Activated CD4-positive, alpha-beta T cell treated with anti-CD3 and anti-CD28 coated beads, Interleukin-2, amount 50 U/mL, for 4 hours (primary cell): ENCODE measurements at places on chromosomes 3 and 15.

- no peak for DNase-seq
These were observed 682.6 kb downstream of the ROBO1 start for GRCh38 chr3:79085171-79085570.

- no peak for DNase-seq
These were observed 25.9 kb upstream of the SLC6A6 start for GRCh38 chr3:14376348-14377043.

- no peak for DNase-seq
These were observed 2.4 kb upstream of the RPL29 start for GRCh38 chr3:51997935-51998596.

DNA sequence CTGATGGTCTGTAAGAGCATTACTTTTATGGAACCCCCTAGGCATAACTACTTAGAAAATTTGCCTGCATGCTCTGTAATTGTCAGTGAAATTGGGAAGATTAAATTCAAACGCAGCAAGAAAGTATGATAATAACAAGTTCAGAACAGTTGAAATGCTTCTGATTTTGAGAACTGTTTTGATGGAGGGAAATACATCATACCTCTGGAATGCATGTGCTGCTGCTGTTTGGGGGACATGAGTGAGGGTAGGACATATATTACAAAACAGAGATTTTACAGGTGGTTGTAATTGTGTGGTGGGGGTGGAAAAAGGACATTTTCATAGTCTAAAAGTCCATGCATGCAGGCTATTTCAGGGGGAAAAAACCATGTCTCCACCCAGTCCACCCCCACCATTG lies 135.0 kb upstream of the DPH6 start:
- DNase-seq: no peak

DNA sequence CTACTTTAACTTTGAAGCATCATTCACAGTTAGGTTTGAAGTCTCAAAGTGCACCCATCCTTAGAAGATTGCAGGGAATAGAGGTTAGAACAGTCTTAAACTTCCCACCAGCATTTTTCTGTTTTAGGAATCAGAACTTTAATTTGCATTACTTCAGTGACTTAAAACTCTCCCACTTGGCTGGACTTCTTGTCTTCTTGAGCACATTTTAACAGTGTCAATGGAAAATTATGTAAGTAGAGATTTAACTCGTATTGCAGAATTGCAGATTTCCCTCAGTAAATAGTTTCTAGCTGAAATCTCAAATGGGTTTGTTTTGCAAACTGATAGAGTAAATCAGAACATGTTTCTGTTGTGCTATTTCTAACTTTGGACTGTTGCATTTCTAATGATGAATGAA lies 369.6 kb downstream of the OTOL1 start:
- DNase-seq: no peak

- no peak for DNase-seq
These were observed 21.8 kb downstream of the MAP2K5 start for GRCh38 chr15:67564021-67564967.

GRCh38 chr3:174938102-174938501 lies 79.0 kb downstream of the NAALADL2 start:
- no peak for DNase-seq

- DNase-seq: no peak
These were observed 67.1 kb upstream of the USP50 start for GRCh38 chr15:50613600-50613999.

GRCh38 chr3:64916937-64917336 lies 229.1 kb upstream of the ADAMTS9 start:
- DNase-seq: no peak

- DNase-seq: no peak
These were observed 9.0 kb downstream of the ARPP21 start for GRCh38 chr3:35648347-35648746.

DNA sequence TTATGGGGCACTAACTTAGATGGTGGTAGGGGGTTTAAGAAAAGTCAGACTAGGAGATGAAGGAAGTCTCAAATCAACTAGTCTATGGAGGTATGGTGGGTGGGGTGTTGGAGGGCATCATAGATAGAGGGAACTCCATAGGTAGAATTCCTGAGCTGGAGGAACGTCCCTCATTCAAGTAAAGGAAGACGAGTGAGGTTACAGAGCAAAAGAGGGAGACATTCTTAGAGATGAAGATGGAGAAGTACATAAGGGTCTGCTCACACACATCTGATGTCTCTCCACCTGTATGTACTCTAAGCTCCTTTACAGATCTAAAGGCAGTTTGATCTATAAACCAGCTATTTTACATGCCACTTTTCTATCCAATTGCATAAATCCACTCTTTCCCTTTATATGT lies 1.4 kb downstream of the PLSCR1 start:
- DNase-seq: no peak

DNA sequence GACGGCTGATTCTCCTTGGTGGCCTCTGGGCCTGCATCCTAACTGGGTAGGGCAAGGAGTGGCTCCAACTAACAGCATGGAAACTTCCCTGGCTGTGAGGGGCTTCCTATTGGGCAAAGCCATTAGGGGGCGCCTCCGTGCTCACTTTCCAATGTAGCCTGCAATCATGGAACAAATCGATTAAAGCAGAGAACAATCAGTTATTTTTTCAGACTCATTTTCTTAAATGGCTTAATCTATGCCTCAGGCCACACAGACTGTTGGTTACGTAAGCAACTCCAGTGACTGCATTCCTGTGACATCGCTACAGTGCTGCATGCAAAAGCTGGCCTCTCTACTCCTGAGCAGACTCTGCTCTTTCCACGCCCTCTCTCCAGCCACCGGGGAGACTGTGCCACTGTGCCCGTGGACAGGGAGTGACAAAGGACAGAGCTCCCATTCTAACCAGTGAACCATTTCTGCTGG lies 278.9 kb downstream of the KLF13 start:
- no peak for DNase-seq

DNA sequence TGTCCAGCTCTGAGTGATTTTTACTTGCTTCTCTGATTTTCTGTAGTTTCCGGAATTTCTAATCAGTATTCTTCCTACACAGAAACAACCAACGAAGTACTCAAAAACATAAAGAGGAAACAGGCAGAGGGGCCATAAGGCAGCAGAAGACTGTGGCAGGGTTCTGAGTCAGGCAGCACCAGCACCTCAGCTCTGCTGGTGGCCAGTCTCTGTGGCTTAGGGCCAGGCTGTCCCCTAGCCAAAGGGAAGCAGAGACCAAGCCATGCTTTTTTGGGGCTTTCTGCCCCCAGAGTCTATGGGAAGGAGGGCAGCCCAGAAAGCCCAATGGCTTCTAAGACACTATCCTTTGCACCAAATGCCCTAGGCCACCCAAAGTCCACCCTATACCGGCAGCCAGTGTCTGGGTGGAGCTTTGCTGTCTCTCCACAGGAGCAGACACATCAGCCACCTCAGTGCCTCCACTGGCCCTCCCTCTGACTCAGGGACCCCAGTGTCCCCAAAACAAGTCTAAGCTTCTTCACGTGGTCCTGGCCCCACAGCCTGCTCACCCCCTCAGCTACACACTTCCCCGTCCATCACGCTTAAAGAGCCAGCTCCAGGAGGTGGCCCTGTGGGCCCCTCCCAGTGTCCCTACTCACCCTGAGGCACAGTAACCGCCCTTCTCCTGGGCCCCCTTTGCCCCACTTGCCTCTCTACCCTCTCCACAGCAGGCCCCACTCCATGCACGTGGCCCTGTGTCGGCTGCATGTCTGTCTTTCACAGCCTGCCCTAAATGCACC lies 46.2 kb downstream of the CCDC12 start:
- no peak for DNase-seq

GRCh38 chr3:61564395-61565059 lies 3.2 kb downstream of the PTPRG start:
- DNase-seq: no peak

DNA sequence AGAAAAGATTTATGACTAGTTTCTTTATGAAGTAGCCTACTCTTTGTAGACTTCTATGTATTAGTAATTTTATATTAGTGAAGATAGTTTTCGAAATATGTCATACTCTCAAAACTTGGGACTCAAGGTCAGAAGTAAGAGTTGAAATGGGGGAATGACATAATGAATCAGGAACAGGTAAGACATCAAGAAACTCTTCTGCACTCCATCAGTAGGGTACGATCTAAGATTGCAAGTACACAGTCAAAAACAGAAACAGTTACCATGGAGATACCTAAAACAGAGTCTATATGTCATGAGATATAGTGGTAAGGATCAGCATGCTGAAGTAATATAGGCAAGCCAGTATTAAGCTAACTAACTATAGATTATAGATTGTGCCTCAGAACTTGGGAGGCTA lies 187.0 kb upstream of the MLF1 start:
- no peak for DNase-seq

GRCh38 chr15:95887666-95888390 lies 442.7 kb upstream of the NR2F2 start:
- DNase-seq: no peak

- no peak for DNase-seq
These were observed 10.5 kb downstream of the LRRK1 start for GRCh38 chr15:100929641-100930042.

DNA sequence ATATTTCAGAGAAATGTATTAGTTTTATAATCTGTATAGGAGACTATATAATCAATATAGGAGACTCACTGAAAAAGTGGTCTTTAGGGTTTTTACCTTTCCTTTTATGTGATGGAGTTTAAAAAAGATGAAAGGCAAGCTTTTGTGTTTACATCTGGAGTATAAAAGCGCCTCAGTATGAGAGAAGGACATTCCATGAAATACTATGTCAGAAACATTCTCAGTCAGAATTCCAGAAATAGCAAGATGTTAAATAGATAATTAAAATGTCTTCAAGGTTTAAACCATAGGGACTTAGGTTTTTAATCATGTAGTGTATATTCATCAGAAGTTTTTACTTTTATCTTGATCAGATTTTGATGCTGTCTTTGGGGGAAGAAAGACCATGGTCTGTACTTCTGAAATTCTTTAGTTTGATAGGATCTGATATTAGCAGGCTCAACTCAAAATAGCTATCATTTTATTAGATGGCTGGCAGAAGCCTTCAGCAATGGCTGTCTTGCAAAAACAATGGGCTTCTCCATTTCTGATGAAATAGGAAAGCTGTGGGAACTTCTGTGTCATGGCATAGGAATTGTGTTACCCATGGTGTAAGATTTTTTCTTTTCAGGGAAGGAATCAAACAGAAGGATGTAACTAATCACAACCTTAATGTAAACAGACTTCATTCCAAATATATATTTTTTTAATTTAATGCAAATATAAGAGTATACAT lies 209.6 kb upstream of the PLSCR5 start:
- no peak for DNase-seq

- no peak for DNase-seq
These were observed 66.9 kb downstream of the KCNAB1 start for GRCh38 chr3:156187146-156187769.

GRCh38 chr3:110180733-110181132 lies 843.4 kb upstream of the DPPA4 start:
- no peak for DNase-seq

DNA sequence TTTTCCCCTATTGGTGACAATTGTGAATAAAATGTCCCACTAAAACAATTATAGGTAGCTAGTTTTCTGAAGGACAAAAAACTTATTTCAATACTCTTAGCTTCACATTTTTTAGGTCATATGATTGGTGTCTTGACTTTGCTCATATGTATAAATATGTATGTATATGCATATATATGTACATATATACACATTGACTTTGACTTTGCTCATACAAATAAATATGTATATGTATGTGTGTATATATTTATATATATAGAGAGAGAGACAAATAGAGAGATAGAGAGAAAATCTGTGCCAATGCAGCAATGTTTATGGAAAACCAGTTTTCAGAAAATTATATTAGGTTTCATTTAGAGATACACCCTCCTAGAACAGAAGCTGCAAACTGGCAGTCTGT lies 5.7 kb downstream of the MDFIC2 start:
- DNase-seq: no peak

- no peak for DNase-seq
These were observed 60.1 kb upstream of the DAZL start for GRCh38 chr3:16665282-16665741.

DNA sequence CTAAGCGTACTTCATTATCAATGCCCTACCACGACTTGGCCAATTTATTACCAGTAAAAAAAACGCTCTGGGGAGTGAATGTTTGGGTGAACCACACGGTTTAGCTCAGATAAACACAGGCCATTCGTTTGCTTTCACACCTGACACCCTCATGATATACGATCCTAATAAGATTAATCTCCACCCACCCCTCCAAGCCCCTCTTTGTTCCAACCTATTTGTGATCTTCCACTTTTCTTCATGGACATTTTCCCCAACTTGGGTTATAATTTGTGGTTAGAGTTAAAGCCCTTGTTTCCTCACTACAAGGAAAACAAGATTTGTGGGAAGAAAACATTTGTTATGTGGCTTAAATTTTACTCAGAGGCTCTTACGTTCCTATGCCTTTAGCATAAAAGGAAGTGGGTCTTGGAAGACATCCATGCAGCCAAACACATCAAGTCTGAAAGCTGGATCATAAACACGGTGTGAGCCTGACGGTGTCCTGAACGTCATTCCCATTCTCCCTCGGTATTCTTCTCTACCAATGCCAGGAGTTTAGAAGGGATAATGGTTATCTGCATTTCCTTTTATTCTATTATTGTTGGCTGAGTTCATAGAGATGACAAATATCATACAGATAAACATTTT lies 518.9 kb downstream of the NR2F2 start:
- no peak for DNase-seq
